ENCODE measurements at places on chromosomes 2 and 18. TPM values are rescaled to one million over a fixed set of nuclear protein-coding genes. Genes with fewer than 3 reads are reported as not detected.
A peak's percentile ranks its signal among the peaks of the same experiment; 100 is the strongest.

LINC00305 gene
- not detected for total RNA-seq

FSIP2 gene
- total RNA-seq: 0.17 TPM

DNA sequence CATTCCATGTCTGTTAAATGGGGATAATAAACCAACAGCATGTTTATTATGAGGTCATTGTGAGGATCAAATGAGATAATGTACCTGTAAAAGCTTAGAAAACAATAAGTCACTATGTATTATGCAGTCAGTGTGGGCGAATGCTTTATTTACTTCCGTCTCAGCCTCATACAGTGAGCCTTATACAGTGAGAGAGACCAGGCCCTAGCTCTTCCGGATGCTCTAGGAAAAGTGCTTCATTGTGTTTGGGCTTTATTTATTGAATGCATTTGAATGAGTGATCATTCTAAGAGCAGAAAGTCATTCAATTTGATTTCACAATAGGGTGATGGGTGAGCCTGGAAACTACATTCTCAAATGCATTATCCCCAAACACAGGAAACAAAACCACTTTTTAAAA, 603.9 kb upstream of the FANCL start:
- no peak overlapping the region for H3K27ac ChIP-seq
- no peak overlapping the region for H3K4me3 ChIP-seq
- H3K27me3 ChIP-seq: no peaks in the 10 kb centered on the region
- no peaks in the 10 kb centered on the region for H3K4me1 ChIP-seq
- DNase-seq: no peak
- H3K36me3 ChIP-seq: no peaks in the 10 kb centered on the region

IL36G gene
- not detected for total RNA-seq

RND3 gene
- not detected for total RNA-seq

LONRF2 gene
- total RNA-seq: 0.02 TPM

DNA sequence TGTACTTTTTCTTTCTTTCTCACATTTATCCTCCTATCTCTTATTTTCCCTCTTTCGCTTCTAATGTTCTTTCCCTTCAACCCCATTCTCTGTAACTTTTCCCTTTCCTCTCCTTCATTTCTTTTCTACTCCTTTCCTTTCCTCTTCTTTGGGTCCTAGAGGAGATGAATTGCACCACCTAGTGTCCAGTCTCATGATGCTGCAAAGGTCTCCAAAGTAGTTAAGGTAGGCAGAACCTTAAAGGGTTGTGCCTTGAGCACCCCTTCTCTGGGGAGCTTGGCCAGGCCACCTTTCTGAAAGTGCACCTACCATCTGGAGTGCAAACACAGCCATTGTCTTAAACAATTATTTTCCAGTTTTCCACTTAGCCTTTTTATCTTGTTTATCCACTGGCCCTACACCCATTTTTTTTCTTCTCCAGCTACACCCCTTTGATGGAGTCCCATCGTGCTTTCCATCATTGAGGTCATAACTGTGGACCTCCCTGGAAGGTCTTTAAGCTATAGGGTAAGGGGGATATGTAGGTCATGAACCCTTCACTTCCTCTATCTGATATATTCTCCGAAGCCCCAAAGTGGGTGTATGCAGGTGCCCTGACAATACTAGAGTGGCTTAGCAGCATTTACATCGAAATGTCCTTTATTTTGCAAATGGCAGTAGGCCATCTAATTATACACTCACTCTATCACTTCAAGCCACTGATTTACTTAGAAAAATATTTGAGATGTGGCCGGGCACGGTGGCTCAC, 155.9 kb downstream of the ESCO1 start:
- H3K27ac ChIP-seq: no peak overlapping the region
- peak; percentile 12 for DNase-seq
- H3K4me3 ChIP-seq: no peak overlapping the region
- no peaks in the 10 kb centered on the region for H3K4me1 ChIP-seq

DNA sequence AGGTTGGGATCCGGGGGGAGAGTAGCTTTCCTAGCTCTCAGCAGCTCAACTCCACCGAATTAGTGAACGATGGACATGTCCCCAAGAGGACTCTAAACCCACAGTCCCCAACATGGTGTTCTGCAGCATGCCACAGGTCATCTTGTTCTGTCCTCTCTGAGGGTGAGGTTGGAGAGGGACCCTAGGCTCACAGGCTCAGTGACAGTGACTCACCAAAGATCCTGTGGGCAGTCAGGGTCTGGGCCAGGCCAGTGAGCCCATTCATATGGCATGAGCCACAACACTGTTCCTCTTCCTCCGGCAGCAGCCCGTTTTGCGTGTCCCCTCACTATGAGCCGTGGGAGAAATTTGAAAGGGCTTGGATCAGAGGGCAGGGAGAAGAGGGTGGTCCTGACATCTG, 2.8 kb upstream of the SLC20A1 start:
- no peak overlapping the region for H3K27ac ChIP-seq
- H3K4me3 ChIP-seq: no peak overlapping the region
- H3K27me3 ChIP-seq: no peaks in the 10 kb centered on the region
- no peak for DNase-seq
- peaks cover 41% of the 10 kb centered on the region for H3K36me3 ChIP-seq

GRCh38 chr2:238811759-238812158, 36.1 kb upstream of the TWIST2 start:
- H3K4me1 ChIP-seq: no peaks in the 10 kb centered on the region
- no peak for DNase-seq
- no peak overlapping the region for H3K4me3 ChIP-seq
- H3K27me3 ChIP-seq: peaks cover 3% of the 10 kb centered on the region
- no peak overlapping the region for H3K27ac ChIP-seq

DIPK1C gene
- total RNA-seq: not detected

TSHZ1 gene
- 22.0 TPM for total RNA-seq

GRCh38 chr2:128773641-128774319, 455.1 kb upstream of the HS6ST1 start:
- no peaks in the 10 kb centered on the region for H3K4me1 ChIP-seq
- no peaks in the 10 kb centered on the region for H3K27me3 ChIP-seq
- no peak overlapping the region for H3K4me3 ChIP-seq
- H3K27ac ChIP-seq: no peak overlapping the region

IL1B gene
- not detected for total RNA-seq

DNA sequence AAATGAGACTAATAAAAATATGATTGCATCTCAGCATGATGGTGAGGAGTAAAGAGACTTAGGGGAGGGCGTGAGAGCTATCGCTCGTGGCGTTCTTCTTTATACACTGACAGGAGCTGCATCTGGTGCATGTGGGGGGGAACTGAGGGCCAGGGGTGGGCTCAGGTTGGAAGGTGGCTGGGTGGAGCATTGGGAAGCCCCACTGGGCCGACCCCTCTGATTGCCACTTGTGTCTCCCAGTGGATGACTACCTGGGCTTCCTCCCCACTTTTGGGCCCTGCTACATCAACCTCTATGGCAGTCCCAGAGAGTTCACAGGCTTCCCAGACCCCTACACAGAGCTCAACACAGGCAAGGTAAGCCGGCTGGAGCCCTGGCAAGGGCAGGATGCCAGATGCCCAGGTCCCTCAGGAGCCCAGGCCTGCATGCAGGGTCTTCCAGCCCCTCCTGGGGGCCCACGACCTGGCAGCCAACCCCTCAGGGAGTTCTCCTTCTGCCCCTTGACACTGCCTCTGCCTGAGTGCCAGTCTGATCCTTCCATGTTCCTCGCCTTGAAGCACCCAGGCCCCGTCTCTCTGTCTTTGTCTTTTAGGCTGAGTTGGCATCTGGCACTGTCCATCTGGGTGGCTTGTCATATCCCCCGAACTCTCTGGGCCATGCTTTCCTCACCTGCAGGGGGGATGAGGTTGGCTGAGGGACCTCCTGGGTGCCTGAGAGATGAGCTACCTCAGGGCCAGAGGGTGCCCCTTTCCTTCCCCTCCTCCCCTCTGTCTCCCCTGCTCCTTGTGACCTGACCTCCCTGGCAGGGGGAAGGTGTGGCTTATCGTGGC, 97.7 kb downstream of the DYSF start:
- DNase-seq: no peak
- H3K27me3 ChIP-seq: peaks cover 5% of the 10 kb centered on the region
- no peaks in the 10 kb centered on the region for H3K4me1 ChIP-seq
- no peak overlapping the region for H3K4me3 ChIP-seq
- no peaks in the 10 kb centered on the region for H3K36me3 ChIP-seq

ASB3 gene
- total RNA-seq: 20.2 TPM

GRCh38 chr2:233416199-233416598, 61.9 kb downstream of the DGKD start:
- no peak overlapping the region for H3K4me3 ChIP-seq
- H3K27me3 ChIP-seq: no peaks in the 10 kb centered on the region
- H3K27ac ChIP-seq: no peak overlapping the region
- peaks cover 89% of the 10 kb centered on the region for H3K4me1 ChIP-seq
- DNase-seq: peak; percentile 5

LCT gene
- total RNA-seq: 0.12 TPM

- H3K36me3 ChIP-seq: no peaks in the 10 kb centered on the region
- H3K27me3 ChIP-seq: peaks cover 2% of the 10 kb centered on the region
- no peak overlapping the region for H3K4me3 ChIP-seq
- no peak overlapping the region for H3K27ac ChIP-seq
- no peak for DNase-seq
- no peaks in the 10 kb centered on the region for H3K4me1 ChIP-seq
Measured at GRCh38 chr2:186841940-186842339, 7.0 kb downstream of the ZSWIM2 start.

DNA sequence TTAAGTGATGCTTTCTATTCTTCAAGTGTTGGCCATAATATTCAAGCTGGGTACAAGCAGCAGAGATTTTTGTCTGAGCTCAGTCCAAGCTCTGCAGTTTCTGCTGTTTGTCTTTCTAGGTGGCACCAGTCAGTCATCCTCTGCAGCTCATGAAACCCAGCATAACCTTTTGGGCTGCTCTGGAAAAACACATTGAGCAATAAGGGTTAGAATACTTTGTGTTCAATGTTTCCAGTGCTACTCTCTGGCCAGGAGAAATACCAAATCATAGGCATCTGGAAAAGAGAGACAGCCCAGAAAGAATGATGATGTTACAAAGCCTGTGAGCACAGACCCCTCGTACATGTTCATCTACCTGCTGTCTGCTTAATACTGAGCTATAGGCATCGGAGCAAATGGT, 19.5 kb upstream of the WIPF1 start:
- H3K4me3 ChIP-seq: peak overlapping the region; percentile 43
- peaks cover 72% of the 10 kb centered on the region for H3K36me3 ChIP-seq
- H3K27ac ChIP-seq: peak overlapping the region; percentile 87
- no peak for DNase-seq
- peaks cover 80% of the 10 kb centered on the region for H3K4me1 ChIP-seq

DNA sequence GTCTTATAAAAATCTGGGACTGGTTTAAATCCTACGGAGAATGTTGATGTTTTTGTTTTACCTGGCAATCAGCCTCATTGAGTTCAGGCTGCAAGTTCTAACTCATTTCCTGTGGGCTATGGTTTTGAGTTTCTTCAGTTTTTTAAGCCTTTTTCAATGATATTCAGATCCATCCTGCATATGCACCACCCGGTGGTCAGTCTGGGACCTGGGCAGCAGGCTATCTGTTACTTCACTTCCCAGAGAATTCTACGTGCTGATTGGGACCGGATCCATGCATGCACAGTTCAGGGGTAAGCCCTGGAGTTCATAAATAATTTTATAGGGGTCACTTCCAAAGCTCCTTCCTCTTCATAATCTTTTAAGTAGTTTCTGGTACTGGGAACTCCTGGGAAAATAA, 339.2 kb upstream of the HNRNPA3 start:
- no peak for DNase-seq
- H3K27me3 ChIP-seq: peaks cover 6% of the 10 kb centered on the region
- H3K36me3 ChIP-seq: peaks cover 9% of the 10 kb centered on the region
- peaks cover 20% of the 10 kb centered on the region for H3K4me1 ChIP-seq
- no peak overlapping the region for H3K27ac ChIP-seq

- no peak overlapping the region for H3K4me3 ChIP-seq
- DNase-seq: no peak
- no peaks in the 10 kb centered on the region for H3K36me3 ChIP-seq
Measured at GRCh38 chr18:77539860-77540259, 290.2 kb downstream of the GALR1 start.

DNA sequence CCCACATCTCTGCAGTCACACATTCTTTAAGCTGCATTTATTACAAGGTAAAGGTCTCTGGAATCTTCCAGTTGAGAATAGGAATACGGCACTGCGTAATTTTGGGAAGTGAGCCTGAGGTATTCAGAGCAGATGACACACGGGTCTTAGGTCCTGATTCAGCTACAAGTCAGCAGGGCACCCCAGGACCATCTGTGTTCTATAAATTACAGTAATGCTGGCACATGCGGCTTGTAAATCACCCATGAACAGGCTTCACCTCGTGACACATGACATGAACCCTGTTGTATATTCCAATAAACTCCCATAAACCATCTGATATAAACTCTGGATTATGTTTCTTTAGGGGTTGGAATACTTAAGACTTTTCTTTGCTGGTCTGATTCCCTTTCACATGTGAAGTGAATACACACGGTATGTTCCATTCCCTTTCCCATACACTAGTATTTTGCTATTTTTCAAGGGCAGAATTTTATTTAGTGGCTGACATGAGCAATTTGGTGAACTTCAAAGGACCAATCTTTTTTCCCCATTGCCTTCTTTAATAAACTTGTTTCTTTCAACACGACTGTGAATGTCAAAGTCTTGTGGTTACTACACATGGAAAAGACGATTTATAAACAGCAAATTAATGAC, 298.6 kb downstream of the MEIS1 start:
- no peak overlapping the region for H3K4me3 ChIP-seq
- H3K27ac ChIP-seq: no peak overlapping the region
- no peak for DNase-seq

- H3K4me1 ChIP-seq: no peaks in the 10 kb centered on the region
- H3K4me3 ChIP-seq: no peak overlapping the region
- no peaks in the 10 kb centered on the region for H3K36me3 ChIP-seq
- no peak for DNase-seq
- H3K27me3 ChIP-seq: peaks cover 48% of the 10 kb centered on the region
- H3K27ac ChIP-seq: peak overlapping the region; percentile 50
Measured at GRCh38 chr2:66580166-66581049, 145.5 kb downstream of the MEIS1 start.

ABHD1 gene
- total RNA-seq: 0.25 TPM

GRCh38 chr2:26591619-26592505, 49.3 kb downstream of the CIB4 start:
- peaks cover 6% of the 10 kb centered on the region for H3K4me1 ChIP-seq
- H3K36me3 ChIP-seq: no peaks in the 10 kb centered on the region
- no peak overlapping the region for H3K4me3 ChIP-seq
- H3K27me3 ChIP-seq: peaks cover 30% of the 10 kb centered on the region
- no peak for DNase-seq

GRCh38 chr2:166148500-166149400, 20.9 kb upstream of the SCN1A start:
- DNase-seq: no peak
- H3K4me1 ChIP-seq: no peaks in the 10 kb centered on the region
- peaks cover 4% of the 10 kb centered on the region for H3K27me3 ChIP-seq
- H3K36me3 ChIP-seq: no peaks in the 10 kb centered on the region

PID1 gene
- total RNA-seq: not detected

TCF4 gene
- 2.4 TPM for total RNA-seq

TNP1 gene
- not detected for total RNA-seq

DNA sequence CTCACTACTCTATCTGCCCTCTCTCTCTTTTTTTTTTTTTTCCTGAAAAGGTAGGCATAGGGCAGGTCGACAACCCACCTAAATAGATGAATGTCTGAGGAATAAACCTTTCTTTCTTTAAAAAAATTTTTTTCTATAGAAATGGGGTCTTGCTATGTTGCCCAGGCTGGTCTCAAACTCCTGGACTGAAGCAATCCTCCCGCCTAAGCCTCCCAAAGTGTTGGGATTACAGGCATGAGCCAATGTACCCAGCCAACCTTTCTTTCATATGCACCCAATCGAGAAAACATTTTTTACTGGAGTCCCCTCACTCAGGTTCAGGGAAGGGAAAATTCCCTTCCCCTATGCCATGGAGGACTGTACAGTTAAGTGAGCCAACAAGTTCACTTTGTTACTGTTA, 31.0 kb downstream of the CFAP210 start:
- peaks cover 2% of the 10 kb centered on the region for H3K4me1 ChIP-seq
- no peak for DNase-seq
- H3K4me3 ChIP-seq: no peak overlapping the region
- H3K36me3 ChIP-seq: no peaks in the 10 kb centered on the region
